Activated T-cell treated with anti-CD3 and anti-CD28 coated beads, Interleukin-2, amount 50 U/mL, for 24 hours (primary cell): ENCODE measurements at places on chromosomes 2 and 18.

- H3K4me1 ChIP-seq, result peaks cover 69% of the 10 kb centered on the region
- H3K4me3 ChIP-seq, result peak overlapping the region; percentile 42
- H3K27ac ChIP-seq, result peak overlapping the region; percentile 89
- no peaks in the 10 kb centered on the region for H3K27me3 ChIP-seq
- no peaks in the 10 kb centered on the region for H3K36me3 ChIP-seq
These were observed 98.0 kb downstream of the TRABD2A start for GRCh38 chr2:84782717-84783442.

GRCh38 chr2:207670887-207671286, 40.6 kb upstream of the CCNYL1 start:
- no peaks in the 10 kb centered on the region for H3K36me3 ChIP-seq
- no peak for DNase-seq
- no peaks in the 10 kb centered on the region for H3K4me1 ChIP-seq
- H3K27me3 ChIP-seq, result no peaks in the 10 kb centered on the region

GRCh38 chr2:62305421-62306176, 109.7 kb downstream of the B3GNT2 start:
- H3K4me3 ChIP-seq, result peak overlapping the region; percentile 54
- H3K36me3 ChIP-seq, result no peaks in the 10 kb centered on the region
- peak; percentile 78 for DNase-seq
- no peaks in the 10 kb centered on the region for H3K27me3 ChIP-seq
- peaks cover 91% of the 10 kb centered on the region for H3K4me1 ChIP-seq
- H3K27ac ChIP-seq, result peak overlapping the region; percentile 92

- H3K27ac ChIP-seq, result no peak overlapping the region
- H3K36me3 ChIP-seq, result no peaks in the 10 kb centered on the region
- DNase-seq, result no peak
- peaks cover 13% of the 10 kb centered on the region for H3K4me1 ChIP-seq
- H3K27me3 ChIP-seq, result no peaks in the 10 kb centered on the region
These were observed 42.2 kb upstream of the CD28 start for GRCh38 chr2:203664029-203664755.

- peaks cover 28% of the 10 kb centered on the region for H3K4me1 ChIP-seq
- no peak overlapping the region for H3K4me3 ChIP-seq
- DNase-seq, result no peak
- no peak overlapping the region for H3K27ac ChIP-seq
- no peaks in the 10 kb centered on the region for H3K36me3 ChIP-seq
- H3K27me3 ChIP-seq, result no peaks in the 10 kb centered on the region
These were observed 11.4 kb downstream of the IL1F10 start for GRCh38 chr2:113079131-113079530.

GRCh38 chr18:32909798-32910561, 137.2 kb upstream of the KLHL14 start:
- H3K4me1 ChIP-seq, result no peaks in the 10 kb centered on the region
- H3K4me3 ChIP-seq, result no peak overlapping the region
- DNase-seq, result no peak
- no peaks in the 10 kb centered on the region for H3K27me3 ChIP-seq

DNA sequence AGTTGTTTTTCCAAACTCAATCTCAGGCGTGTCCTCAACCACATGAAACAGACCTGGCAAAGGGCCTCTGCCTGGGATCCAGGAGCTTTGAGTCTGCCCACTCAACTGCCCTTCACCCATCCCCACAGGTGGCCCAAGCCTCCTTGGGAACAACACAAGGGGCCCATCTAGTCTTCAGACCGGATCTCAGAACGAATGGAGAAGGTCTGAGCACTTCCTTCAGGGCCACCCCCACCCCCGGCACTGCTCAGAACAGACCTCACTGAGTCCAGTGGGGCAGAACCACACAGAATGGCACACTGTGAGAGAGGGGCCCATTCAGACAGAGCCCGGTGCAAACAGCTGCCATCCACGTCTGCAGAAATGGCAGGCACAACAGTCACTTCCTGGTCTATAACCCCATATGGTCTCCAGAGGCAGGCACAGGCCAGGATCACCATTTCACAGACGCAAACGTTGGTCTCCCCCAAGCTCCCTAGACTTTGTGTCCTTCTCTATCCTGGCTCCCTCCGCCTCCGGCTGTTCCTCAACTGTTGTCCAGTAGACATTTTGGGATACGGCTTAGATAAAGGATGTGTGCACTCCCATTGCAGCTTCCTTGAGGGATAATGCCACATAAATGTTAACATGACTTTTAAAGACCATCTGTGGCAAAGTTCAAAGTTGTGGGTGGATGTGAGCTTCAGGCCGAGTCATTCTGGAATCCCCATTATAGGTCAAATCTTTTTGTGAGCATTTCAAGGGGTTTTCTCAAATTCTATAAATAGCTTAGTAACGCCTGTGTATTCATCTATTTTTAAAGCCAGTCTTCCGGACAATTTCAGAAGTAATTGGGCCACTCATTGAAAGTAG, 149.7 kb downstream of the SMAD7 start:
- H3K4me1 ChIP-seq, result peaks cover 63% of the 10 kb centered on the region
- peak; percentile 55 for DNase-seq
- no peaks in the 10 kb centered on the region for H3K27me3 ChIP-seq
- no peaks in the 10 kb centered on the region for H3K36me3 ChIP-seq

- H3K4me1 ChIP-seq, result peaks cover 28% of the 10 kb centered on the region
- no peak within 1 kb of the TSS for H3K4me3 ChIP-seq
- H3K36me3 ChIP-seq, result no peaks in the 10 kb centered on the region
- peak; percentile 35 for DNase-seq
- H3K27ac ChIP-seq, result peak within 1 kb of the TSS; percentile 37
- H3K27me3 ChIP-seq, result no peaks in the 10 kb centered on the region
These were observed at the start of gene CXCR1 for GRCh38 chr2:218166791-218167190. Gene CXCR1, minus strand, starts transcription at chr2:218166962. Its CDS starts 1,751 bp downstream, at chr2:218165211.

- peak overlapping the region; percentile 54 for H3K4me3 ChIP-seq
- H3K4me1 ChIP-seq, result peaks cover 44% of the 10 kb centered on the region
- H3K27ac ChIP-seq, result peak overlapping the region; percentile 79
- DNase-seq, result peak; percentile 43
- H3K36me3 ChIP-seq, result no peaks in the 10 kb centered on the region
- peaks cover 88% of the 10 kb centered on the region for H3K27me3 ChIP-seq
These were observed 667 bp downstream of the SP9 start for GRCh38 chr2:174335254-174335987.

- H3K4me1 ChIP-seq, result peaks cover 2% of the 10 kb centered on the region
- peaks cover 20% of the 10 kb centered on the region for H3K27me3 ChIP-seq
- H3K4me3 ChIP-seq, result no peak overlapping the region
- H3K36me3 ChIP-seq, result no peaks in the 10 kb centered on the region
- H3K27ac ChIP-seq, result no peak overlapping the region
- no peak for DNase-seq
These were observed 35.0 kb upstream of the GLI2 start for GRCh38 chr2:120700659-120701058.

DNA sequence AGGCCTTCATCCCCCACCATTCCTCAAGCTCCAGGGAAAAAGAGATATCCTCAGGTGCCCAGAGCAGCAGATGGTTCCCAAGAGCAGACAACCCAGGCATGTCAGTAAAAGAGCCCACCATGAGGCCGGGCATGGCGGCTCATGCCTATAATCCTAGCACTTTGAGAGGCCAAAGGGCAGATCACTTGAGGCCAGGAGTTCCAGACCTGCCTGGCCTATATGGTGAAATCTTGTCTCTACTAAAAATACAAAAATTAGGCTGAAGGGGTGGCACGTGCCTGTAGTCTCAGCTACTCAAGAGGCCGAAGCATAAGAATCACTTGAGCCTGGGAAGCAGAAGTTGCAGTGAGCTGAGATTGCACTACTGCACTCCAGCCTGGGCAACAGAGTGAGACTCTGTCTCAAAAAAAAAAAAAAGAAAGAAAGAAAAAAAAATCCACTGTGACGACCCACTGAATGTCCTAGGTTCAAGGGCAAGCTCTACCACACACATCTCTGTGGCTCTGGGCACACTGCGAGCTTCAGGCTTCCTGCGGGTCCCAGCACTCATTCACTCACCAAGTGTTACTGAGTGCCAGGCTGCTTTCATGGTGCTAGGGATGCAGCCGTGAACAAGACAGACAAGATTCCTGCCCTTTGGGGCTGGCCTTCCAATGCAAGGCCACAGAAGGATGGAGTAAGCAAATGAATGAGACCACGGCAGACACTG, 6.5 kb upstream of the DUSP2 start:
- H3K4me1 ChIP-seq, result peaks cover 95% of the 10 kb centered on the region
- no peaks in the 10 kb centered on the region for H3K27me3 ChIP-seq
- peaks cover 4% of the 10 kb centered on the region for H3K36me3 ChIP-seq

GRCh38 chr2:49770919-49771318, 616.6 kb upstream of the FSHR start:
- no peak overlapping the region for H3K27ac ChIP-seq
- H3K27me3 ChIP-seq, result no peaks in the 10 kb centered on the region
- DNase-seq, result no peak
- no peaks in the 10 kb centered on the region for H3K36me3 ChIP-seq
- no peaks in the 10 kb centered on the region for H3K4me1 ChIP-seq
- no peak overlapping the region for H3K4me3 ChIP-seq

- H3K4me3 ChIP-seq, result no peak overlapping the region
- no peaks in the 10 kb centered on the region for H3K4me1 ChIP-seq
- peaks cover 29% of the 10 kb centered on the region for H3K27me3 ChIP-seq
- no peak for DNase-seq
- no peaks in the 10 kb centered on the region for H3K36me3 ChIP-seq
- no peak overlapping the region for H3K27ac ChIP-seq
These were observed 293.7 kb downstream of the NYAP2 start for GRCh38 chr2:225693259-225693658.

DNA sequence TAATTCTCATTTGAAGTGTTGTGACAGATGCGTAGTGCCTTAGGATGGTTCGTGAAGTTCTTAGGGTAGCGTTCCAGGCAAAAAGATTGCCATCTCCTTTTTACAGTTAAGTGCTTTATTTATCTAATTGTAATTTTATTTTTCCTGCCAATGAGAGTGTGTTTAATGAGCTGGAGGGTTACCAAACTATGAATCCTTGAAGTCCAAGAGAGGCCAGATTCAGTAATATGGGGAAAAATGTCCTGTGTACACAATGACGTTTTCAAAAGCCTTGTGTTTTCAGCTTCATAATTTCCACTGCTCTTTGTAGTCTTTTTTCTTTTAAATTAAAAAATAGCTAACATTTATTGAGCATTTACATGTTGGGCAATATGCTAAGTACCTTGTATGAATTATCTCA, 23.8 kb downstream of the ACYP2 start:
- H3K36me3 ChIP-seq, result peaks cover 5% of the 10 kb centered on the region
- H3K27ac ChIP-seq, result no peak overlapping the region
- no peak overlapping the region for H3K4me3 ChIP-seq
- no peak for DNase-seq
- H3K4me1 ChIP-seq, result no peaks in the 10 kb centered on the region

GRCh38 chr18:58135701-58136331, 91.8 kb downstream of the NEDD4L start:
- DNase-seq, result peak; percentile 46
- H3K27ac ChIP-seq, result no peak overlapping the region
- H3K36me3 ChIP-seq, result no peaks in the 10 kb centered on the region
- H3K4me3 ChIP-seq, result no peak overlapping the region
- H3K4me1 ChIP-seq, result peaks cover 13% of the 10 kb centered on the region
- H3K27me3 ChIP-seq, result peaks cover 35% of the 10 kb centered on the region

- DNase-seq, result no peak
- no peaks in the 10 kb centered on the region for H3K36me3 ChIP-seq
- H3K4me3 ChIP-seq, result no peak overlapping the region
These were observed 7.4 kb downstream of the UGT1A6 start for GRCh38 chr2:233700028-233700635.

- peak within 1 kb of the TSS; percentile 20 for H3K4me3 ChIP-seq
- peaks cover 26% of the 10 kb centered on the region for H3K4me1 ChIP-seq
- no peak within 1 kb of the TSS for H3K27ac ChIP-seq
These were observed at the start of gene RAX for GRCh38 chr18:59272891-59273758. Gene RAX, minus strand, starts transcription at chr18:59273454. Its CDS starts 248 bp downstream, at chr18:59273206.

- peaks cover 3% of the 10 kb centered on the region for H3K4me1 ChIP-seq
- H3K27ac ChIP-seq, result no peak overlapping the region
- no peak overlapping the region for H3K4me3 ChIP-seq
- no peak for DNase-seq
- H3K27me3 ChIP-seq, result no peaks in the 10 kb centered on the region
These were observed 120.2 kb downstream of the FEZ2 start for GRCh38 chr2:36477746-36478145.

- no peak for DNase-seq
- no peaks in the 10 kb centered on the region for H3K27me3 ChIP-seq
- peaks cover 26% of the 10 kb centered on the region for H3K4me1 ChIP-seq
- H3K27ac ChIP-seq, result no peak overlapping the region
- no peak overlapping the region for H3K4me3 ChIP-seq
- no peaks in the 10 kb centered on the region for H3K36me3 ChIP-seq
These were observed 423.7 kb downstream of the LPIN1 start for GRCh38 chr2:12170121-12170520.

DNA sequence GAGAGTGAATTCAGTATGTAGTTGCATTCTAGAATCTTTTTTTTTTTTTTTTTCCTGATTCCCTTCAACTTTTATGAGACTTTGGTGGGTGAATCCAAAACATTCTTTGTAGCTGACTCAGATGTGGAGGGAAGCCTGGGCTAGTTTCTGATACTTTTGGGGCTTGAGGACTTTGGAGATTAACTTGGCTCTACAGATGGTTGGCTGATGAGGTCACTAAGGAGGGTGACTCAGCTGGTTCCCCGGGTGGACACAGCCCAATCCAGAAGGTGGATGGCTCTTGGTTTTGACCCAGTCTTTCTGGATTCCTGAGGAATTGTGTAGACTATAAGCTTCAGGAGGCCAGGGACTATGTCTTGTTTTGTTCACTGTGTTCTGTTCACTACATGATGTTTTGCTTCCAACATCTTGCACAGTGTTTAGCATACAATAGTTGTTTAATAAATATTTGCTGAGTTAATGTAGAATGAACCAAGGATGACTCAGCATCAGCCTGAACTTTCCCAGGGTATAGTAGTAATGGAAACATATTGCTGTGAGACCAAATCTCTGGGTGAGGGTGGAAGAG, 30.5 kb downstream of the LAMA3 start:
- H3K36me3 ChIP-seq, result no peaks in the 10 kb centered on the region
- no peak for DNase-seq
- peaks cover 3% of the 10 kb centered on the region for H3K4me1 ChIP-seq
- no peak overlapping the region for H3K27ac ChIP-seq
- H3K4me3 ChIP-seq, result no peak overlapping the region

- H3K4me3 ChIP-seq, result no peak overlapping the region
- DNase-seq, result no peak
- no peaks in the 10 kb centered on the region for H3K4me1 ChIP-seq
These were observed 69.1 kb downstream of the TACR1 start for GRCh38 chr2:75130171-75130570.

GRCh38 chr2:121295911-121296650, 11.1 kb upstream of the TFCP2L1 start:
- H3K4me3 ChIP-seq, result no peak overlapping the region
- no peak overlapping the region for H3K27ac ChIP-seq
- no peaks in the 10 kb centered on the region for H3K27me3 ChIP-seq
- no peaks in the 10 kb centered on the region for H3K36me3 ChIP-seq
- no peaks in the 10 kb centered on the region for H3K4me1 ChIP-seq

DNA sequence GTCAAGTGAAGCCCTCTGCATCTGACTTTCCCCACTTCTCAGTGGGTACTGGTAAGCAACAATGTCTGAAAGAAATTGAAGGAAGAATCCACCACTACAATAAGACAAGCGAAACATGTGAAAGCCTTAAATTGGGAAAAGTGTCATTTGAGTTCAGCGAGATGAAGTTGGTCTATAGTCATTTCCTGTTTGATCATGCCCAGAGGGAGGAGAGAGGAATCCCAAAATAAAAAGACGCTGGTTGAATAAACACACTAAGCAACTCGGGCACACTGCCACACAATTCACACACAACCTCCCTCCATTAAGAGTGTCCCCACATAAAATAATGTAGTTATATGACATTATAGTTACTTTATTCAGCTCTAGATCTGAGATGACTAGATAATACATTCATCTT, 166.1 kb downstream of the CBLN2 start:
- no peak overlapping the region for H3K27ac ChIP-seq
- H3K4me1 ChIP-seq, result no peaks in the 10 kb centered on the region
- H3K27me3 ChIP-seq, result no peaks in the 10 kb centered on the region
- H3K36me3 ChIP-seq, result no peaks in the 10 kb centered on the region

GRCh38 chr2:70738159-70738558, 29.8 kb downstream of the ADD2 start:
- DNase-seq, result no peak
- peaks cover 2% of the 10 kb centered on the region for H3K36me3 ChIP-seq
- no peak overlapping the region for H3K4me3 ChIP-seq
- no peak overlapping the region for H3K27ac ChIP-seq
- peaks cover 14% of the 10 kb centered on the region for H3K4me1 ChIP-seq
